ENCODE measurements at places on chromosomes 4 and X.

DNA sequence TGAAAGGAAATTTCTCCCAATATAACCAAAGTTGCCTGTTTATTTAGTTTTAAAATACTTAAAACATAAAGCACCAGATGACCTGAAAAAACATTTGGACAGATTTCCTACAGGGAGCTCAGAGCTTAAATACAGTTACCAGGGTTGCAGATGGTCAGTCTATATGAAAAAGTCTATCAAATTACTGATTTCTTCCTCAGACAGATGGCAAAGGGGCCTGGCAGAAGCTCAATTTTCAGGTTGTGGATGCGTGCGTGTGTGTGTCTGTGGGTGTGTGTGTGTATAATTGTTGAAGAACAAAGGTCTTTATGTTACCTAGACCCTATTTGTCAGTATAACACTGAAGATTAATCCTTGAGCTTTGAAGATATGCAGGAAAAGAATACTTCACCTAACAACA lies 169.4 kb downstream of the MAD2L1 start:
- DNase-seq = no peak

GRCh38 chr4:158129694-158130093 lies 43.1 kb downstream of the GASK1B start:
- DNase-seq = no peak

GRCh38 chr4:184510401-184510800 lies 36.1 kb upstream of the IRF2 start:
- DNase-seq = no peak

DNA sequence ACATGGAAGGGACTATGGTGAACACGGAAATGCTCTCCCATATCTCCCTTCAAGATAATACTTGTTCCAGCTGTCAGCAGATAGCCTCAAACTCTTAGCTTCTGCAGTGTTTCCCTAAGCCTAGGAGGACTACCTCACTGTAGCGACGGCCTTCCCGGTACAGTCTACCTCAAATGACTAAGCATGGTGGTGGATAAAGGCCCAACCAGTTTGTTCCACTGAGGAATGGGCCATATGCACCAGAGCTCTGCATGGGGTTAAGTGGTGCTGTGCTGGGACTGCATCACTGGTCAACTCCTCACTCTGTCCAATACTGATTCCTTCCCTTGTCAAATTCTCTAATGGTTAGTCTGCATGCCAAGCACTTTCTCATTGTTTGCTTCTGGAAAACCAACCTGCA lies 119.6 kb upstream of the GNPDA2 start:
- DNase-seq = no peak

DNA sequence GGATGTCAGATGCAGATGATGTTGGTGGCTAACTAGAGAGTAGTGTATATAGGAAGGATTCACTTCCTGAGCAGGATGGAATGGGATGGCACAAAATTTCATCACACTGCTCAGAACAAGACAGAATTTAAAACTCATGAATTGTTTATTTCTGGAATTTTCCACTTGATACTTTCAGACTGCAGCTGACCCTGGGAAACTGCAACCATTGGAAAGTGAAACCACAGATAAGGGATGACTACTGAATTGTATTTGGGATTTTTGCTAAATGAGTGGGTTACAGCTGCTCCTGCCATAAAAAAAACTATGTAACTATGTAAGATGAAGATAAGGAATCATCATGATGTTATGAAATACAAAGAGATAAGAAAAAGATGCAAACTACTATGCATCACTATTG lies 51.4 kb downstream of the NPY5R start:
- DNase-seq = no peak

Measured in substantia nigra (tissue), 51 donors.